Activated CD4-positive, alpha-beta T cell treated with anti-CD3 and anti-CD28 coated beads for 36 hours (primary cell): ENCODE measurements at places on chromosomes 13 and 19. TPM values are rescaled to one million over a fixed set of nuclear protein-coding genes. Genes with fewer than 3 reads are reported as not detected.

Gene PGLYRP2
- not detected for total RNA-seq

Gene NLRP7
- total RNA-seq = not detected

Gene PTH2
- total RNA-seq = not detected

Gene PINLYP
- 3.5 TPM for total RNA-seq

Gene SIRT6
- 29.4 TPM for total RNA-seq

Gene PSG3
- not detected for total RNA-seq

Gene ZNF320
- 12.2 TPM for total RNA-seq

Gene ZNF649
- total RNA-seq = 9.6 TPM

Gene POU2F2
- total RNA-seq = 62.8 TPM

Gene NXNL1
- total RNA-seq = not detected

Gene ZNF536
- total RNA-seq = not detected

Gene CYP4F12
- not detected for total RNA-seq

Gene IGFL2
- not detected for total RNA-seq

Gene CEACAM6
- not detected for total RNA-seq

Gene ACP7
- total RNA-seq = not detected

Gene CEACAM7
- total RNA-seq = not detected

Gene SERTM1
- not detected for total RNA-seq

Gene ETHE1
- total RNA-seq = 68.7 TPM

Gene TNFSF11
- 2.5 TPM for total RNA-seq

Gene S1PR5
- 0.11 TPM for total RNA-seq

Gene ARL11
- 0.85 TPM for total RNA-seq

Gene SMG9
- total RNA-seq = 64.4 TPM

Gene ZSCAN1
- total RNA-seq = not detected

Gene TMEM221
- total RNA-seq = not detected

Gene BCAM
- total RNA-seq = not detected

Gene ATP8A2
- 0.30 TPM for total RNA-seq

Gene S1PR4
- 29.0 TPM for total RNA-seq

Gene SIGLEC11
- not detected for total RNA-seq

Gene ZNF99
- not detected for total RNA-seq

Gene KCNN1
- not detected for total RNA-seq

Gene CGB2
- not detected for total RNA-seq

Gene LAIR1
- 3.5 TPM for total RNA-seq

Gene HSH2D
- 31.2 TPM for total RNA-seq

Gene APOC4
- total RNA-seq = not detected

Gene UBXN6
- total RNA-seq = 32.9 TPM

Gene PRTN3
- total RNA-seq = not detected

Gene GFY
- not detected for total RNA-seq

Gene CADM4
- total RNA-seq = 0.61 TPM

Gene ZNF667
- total RNA-seq = 4.1 TPM

Gene SHC2
- 0.21 TPM for total RNA-seq

Gene ZNF726
- 19.1 TPM for total RNA-seq

Gene TSEN34
- total RNA-seq = 12.1 TPM

Gene UBL5
- 327 TPM for total RNA-seq

Gene IPO5
- total RNA-seq = 256 TPM

Gene C19orf67
- 0.39 TPM for total RNA-seq

Gene NCR1
- total RNA-seq = not detected

Gene TJP3
- 2.7 TPM for total RNA-seq

Gene SPIB
- 0.33 TPM for total RNA-seq

Gene COMP
- not detected for total RNA-seq
